ENCODE measurements at places on chromosomes 1 and 21.

GRCh38 chr1:187985145-187985896 is 1156.6 kb downstream of the PLA2G4A start:
- DNase-seq: no peak

GRCh38 chr1:190453550-190453949 is 24.1 kb downstream of the BRINP3 start:
- DNase-seq: no peak

DNA sequence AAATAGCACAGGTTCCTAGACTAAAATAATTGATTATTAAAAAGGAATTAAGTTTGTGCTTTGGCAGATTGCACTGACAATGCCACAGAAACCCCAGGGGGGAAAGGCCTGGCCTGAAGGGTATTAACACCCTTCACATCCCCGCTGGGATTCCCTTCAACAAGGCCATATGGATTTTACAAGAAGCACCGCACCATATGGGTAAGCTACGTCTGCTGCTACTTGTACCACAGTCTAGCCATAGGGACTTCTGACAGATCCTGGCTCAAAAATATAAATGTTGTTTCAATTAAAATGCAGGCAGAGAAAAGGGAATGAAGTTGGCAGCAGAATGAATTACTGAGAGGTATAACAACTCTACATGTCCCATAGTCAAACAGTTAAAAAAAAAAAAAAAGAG is 101.0 kb downstream of the DENND1B start:
- no peak for DNase-seq

- no peak for DNase-seq
Observed at GRCh38 chr21:42616446-42616845, 37.0 kb upstream of the PDE9A start.

- no peak for DNase-seq
Observed at GRCh38 chr1:178885869-178886268, 15.0 kb upstream of the ANGPTL1 start.

DNA sequence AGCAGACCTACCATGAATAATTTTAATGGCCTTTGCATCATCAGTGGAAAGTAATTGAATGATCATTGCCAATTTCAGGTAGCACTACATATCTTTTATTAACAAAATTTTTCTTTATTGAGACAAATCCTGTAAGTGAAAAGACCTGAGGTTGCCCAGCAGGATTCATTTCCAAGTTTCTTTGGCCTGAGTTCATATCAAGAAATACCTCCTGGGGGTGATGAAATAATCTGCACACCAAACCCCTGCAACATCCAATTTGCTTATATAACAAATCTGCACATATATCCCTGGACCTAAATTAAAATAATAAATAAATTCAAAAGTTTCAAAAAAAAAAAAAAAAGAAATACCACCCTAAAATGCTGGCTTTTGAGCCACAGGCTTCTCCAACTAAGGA is 27.3 kb upstream of the ZNF281 start:
- DNase-seq: no peak

GRCh38 chr21:45387506-45387905 is 17.5 kb upstream of the COL18A1 start:
- no peak for DNase-seq

GRCh38 chr1:3714814-3715213 is 37.4 kb upstream of the CCDC27 start:
- no peak for DNase-seq

GRCh38 chr1:42981255-42981805 is 22.7 kb upstream of the SLC2A1 start:
- DNase-seq: no peak

DNA sequence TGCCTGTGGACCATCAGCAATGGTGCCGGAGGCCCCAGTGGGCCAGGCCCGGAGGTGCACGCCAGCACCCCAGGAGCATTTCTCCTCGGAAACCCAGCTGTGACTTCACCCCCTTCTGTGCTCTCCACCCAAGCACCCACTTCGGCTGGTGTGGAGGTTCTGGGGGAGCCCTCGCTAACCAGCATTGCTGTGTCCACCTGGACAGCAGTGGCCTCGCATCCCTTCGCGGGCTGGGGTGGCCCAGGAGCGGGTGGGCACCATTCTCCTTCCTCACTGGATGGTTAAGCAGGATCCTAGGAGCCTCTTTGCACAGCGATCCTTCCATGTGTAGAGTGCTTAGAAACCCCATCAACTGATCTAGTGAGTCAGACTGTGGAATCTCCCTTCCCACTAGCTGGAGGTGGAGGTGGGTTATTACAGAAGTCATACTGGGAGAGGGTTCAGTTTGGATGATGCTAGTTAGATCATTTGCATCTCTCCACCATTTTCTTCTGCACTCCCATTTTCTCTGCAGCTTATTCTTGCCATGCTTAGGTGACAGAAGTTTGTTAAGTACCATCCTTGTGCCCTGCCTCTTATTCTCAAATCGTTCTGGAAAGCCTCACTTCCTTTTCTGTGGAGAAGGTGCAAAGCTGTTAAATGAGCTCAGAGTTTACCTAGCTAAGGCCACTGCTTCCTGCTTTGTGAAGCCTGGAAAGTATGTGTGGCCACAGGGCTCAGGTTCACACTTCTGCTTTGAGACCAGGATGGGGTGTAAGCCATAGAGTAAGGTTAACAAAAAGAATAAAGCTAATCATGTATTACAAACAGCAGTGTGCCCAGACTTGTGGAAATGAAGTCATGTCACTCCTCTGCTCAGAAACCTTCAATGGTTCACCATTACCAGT is 32.3 kb downstream of the TBX19 start:
- DNase-seq: no peak

- peak; percentile 87 for DNase-seq
Observed at GRCh38 chr1:21324368-21325141, 34.3 kb upstream of the ECE1 start.

DNA sequence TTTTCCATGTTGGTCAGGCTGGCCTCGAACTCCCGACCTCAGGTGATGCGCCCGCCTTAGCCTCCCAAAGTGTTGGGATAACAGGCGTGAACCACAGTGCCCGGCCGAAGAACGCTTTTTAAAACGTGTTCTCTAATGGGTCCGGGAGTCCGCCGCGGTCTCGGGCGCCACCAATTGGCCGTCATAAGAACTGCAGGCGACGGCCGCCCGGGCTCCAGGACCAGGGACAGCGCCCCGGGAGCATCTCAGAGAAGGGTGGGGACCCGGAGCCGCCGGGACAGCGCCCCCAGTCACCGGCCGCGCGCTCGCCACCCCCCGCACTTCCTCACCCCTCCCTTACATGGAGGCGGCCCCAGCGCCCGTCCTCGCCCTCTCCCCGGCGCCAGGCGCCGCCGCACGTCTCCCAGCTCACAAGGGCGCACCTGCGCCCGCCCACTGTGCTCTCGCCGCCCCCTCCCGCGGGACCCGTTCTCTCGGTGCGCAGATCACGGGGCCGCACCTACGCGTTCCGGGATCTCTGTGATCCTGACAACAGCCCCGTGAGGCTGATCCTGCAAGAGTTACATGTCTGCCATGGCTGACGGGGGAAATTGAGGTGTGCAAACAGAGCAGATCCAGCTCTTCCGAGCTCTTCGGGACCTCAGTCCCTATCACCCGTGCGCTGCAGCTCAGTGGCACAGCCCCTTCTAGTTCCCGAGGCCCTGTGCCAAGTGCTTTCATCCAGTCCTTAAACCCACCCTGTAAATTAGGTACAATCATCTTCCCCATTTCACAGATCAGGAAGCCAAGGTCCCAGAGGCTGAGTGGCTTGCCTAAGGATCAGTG is 9.8 kb downstream of the RAP1GAP start:
- peak; percentile 77 for DNase-seq

- no peak for DNase-seq
Observed at GRCh38 chr1:2277741-2278488, 49.8 kb downstream of the SKI start.

DNA sequence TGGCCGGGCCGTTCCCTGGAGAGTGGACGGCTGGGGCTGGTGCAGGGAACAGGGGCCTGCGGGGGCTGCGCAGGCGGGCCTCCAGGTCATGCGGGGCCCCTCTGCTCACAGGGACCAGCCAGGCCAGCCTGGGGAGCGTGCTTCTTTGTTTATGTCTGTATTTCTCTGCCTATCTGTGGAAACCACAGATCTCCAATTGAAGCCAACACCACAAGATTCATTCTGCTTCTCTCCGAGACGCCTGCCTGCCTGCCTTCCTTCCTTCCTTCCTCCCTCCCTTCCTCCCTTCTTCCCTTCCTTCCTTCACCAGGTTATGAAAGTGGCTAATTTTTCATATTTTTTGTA is 39.9 kb upstream of the HMGN1 start:
- DNase-seq: no peak

DNA sequence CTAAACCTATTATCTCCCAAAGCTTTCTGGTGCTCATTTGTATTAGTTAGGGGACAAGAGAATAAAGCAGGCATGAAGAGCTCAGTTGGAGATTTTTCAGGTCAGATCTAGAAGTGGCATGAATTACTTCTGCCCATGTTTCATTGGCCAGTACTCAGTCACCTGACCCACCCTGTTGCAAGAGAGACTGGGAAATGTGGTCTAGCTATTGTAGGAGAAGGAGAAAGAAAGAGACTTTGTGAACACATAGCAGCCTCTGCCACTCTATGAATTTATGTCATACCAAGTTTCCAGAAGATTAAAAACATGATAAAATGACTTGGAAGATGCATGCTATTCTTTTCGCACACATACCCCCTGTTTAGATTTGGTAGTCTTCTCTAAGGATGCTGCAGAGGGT is 302.3 kb upstream of the RUNX1 start:
- no peak for DNase-seq

DNA sequence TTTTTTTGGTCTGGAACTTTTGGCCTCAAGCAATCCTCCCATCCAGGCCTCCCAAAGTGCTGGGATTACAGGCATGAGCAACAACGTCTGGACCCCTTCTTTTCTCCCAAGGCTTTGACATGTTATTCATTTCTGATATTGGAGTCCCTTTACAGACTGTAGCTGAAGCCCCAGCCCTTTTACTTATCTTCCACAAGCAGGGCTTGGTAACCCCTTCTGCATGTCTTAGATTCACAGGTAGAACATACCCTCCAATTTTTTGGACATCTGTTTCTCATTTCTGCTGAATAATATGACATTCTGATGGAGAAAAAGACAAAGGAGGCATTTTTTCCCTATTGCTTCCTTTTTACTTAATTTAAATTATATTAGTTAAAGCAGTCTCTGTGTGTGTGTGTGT is 39.2 kb upstream of the RGS21 start:
- DNase-seq: no peak

DNA sequence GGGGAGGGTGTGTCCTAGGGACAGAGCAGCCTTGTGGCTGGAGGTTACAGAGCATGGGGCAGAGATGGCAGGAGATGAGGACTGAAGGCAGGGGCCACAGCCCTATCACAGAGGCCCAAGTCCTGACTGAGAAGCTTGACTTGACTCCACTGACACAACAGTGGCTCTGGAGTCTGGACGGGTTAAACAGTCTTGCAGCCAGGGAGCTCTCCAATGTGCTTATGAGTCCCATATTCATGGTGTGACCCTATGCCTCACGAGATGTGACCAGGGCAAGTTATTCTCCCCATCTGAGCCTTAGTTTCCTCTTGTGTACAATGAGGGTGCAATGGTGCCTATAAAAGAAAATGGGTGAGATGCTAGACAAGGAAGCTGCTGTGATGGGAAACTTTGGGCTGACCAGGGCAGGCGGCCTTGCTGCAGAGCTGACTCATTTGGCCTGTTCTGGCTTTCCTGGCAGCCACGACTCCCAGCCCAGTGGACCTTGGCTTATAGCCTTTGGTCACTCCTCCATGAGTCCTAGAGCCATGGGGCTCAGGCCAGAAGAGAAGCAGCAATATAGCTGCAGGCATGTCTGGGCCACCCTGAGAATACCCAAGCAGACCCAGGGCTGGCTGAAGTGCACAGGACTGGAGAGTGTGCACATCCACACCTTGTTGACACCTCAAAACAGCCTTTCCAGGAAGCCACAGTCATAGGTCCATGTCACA is 2.8 kb upstream of the TTC22 start:
- DNase-seq: no peak

DNA sequence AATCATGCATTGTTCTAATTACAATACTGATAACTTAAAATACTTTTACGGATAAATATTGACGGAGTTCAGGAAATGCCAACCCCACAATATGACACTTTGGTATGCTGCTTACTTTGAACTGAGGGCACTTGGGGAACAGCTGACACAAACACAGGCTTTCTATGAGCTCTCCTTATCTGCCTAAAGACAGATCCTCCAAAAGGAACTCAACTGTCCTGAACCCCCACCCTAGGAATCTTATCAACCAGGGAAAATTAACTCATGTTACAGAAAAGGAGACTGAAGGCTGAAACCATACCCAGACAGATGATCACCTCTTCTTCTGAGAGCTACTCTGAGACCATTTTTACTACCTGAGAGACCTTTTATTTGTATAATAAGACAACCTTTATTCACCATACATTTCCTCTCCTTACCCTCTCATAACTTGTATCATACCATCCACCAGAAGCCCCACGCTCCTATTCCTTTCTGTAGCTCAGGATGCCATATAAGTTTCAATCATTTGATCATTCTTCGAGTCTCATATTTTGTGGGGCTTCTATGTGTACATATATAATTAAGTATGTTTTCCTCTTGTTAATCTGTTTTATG is 239.5 kb downstream of the FAF1 start:
- no peak for DNase-seq

DNA sequence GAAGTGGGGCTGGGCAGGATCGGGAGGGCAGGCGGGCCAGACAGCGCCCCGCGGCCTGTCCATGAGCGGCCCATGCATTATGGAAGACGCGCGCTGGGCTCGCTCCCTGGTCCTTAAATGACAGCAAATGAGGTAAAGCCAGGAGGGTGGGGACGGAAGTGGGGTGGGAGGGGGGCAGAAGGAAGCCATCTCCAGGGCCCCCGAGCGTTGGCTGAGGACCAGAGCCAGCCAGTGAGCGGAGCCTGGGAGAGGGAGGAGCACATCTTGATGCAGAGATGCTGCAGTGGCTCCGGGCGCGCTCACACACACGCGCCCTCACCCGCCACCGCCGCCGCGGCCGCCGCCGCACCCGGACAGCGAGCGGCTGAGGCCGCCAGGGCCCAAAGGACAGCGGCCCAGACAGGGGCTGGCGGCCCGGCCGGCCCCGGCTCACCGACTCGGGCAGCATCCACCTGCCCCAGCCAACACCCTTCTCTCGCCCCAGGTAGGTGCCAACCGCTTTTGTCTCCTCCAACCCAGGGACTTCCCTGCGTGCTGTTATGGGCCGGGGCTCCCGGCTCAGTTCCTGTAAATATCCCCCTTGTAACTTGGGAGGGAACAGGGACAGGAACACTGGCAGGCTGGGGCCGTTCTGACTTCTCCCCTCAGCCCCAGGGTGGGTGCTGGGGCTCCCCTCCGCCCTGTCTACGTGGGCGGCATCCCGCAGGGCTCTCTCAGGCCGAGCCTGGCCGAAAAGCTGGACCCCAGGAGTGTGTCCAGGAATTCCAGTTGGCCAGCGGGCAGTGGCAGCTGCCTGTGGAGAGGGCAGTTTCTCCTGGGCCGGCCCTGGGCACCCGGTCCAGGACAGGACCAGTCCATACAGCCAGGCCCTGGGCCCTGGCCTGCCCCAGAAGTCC is at the start of gene CNTN2:
TSS of gene CNTN2 (plus strand) at position 302 of the 896 bp plus-strand sequence. CDS start 9,974 bp downstream, outside the sequence.
- DNase-seq: no peak

DNA sequence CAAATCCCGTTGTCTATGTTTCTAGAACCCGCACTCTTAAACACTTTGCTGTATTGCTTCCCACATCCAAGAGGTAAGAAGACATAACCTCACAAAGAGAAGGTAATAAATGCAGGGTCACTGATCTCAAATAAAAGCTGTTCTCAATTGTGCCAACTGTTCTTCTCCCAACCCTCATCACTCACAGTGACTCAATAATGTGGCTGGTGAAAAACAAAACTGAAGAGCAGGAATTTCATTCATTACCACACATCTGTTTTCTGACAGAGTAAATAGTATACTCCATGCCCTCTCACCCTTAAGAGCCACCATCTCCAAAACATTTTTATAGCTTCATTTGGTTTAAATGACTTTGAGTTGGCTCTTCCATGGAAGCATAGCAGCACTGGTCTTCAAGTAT is 6.2 kb upstream of the ERICH3 start:
- DNase-seq: no peak

GRCh38 chr1:157893686-157894085 is 52.1 kb upstream of the CD5L start:
- no peak for DNase-seq

Data from muscle of back (tissue), 13 donors.